NCI-H2081 (cell line): ENCODE measurements at places on chromosomes 16 and 17.
A peak's percentile ranks its signal among the peaks of the same experiment; 100 is the strongest.

DNA sequence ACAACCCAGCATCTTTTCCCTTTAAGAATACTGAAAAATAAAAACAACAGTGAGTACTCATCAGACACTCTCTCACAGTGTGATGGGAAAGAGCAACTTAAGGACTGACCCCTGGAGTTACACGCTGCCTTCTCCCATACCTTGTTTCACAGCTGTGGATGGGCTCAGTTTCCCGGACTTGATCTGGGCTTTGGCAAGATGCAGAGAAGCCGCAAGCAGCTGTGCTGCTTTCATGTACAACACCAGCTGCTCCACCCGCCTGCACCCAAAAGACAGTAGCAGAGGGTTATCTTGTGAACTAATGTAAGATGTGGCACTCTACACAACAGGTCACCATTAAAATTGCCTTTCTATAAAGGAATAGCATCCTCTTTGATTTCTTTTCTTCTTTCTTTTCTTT is 32.7 kb upstream of the ALDH3A1 start:
- no peak for DNase-seq

DNA sequence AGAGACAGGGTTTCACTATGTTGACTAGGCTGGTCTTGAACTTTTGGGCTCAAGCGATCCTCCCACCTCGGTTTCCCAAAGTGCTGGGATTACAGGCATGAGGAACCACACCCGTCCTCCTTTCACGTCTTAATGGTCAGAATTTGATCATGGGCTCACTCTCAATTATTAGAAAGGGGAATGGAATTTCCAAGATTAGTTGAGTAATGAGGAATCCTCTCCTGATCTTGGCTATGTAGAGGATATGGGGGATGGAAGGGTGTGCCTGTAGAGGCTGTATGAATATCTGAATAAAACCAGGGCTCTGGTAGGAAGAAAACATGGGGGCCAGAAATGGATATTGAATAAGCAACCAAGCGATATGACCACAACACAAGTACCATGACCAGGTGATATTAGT is 25.9 kb upstream of the SMURF2 start:
- no peak for DNase-seq

DNA sequence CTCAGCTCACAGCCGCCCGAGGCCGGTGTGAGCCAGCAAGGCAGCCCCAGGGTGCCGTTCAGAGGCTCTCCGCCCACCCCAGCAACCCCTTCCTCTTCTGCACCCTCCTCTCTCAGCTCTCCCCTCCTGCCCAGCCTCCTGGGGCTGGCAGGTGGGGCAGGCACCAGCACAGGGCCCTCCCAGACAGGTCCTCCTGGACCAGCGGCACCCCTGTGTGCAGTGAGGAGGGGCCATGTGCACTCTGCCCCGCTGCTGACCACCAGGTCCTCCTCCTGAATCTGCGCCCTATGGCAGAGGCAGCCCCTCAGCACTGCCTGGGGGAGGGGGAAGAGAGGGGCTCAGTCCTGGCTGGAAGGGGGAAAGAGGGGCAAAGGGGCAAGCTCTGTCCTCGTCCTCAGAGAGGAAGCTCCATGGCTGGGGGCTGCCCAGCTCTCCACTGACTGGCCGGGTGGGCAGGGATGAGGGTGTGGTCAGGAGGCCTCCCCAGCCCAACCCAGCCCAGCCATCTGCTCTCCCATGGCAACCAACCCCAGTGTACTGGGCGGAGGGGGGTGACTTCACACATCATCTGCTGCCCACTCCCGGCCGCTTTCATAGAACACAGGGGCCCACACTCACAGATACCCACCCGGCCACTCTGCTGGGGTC is 5.4 kb upstream of the BCAR1 start:
- no peak for DNase-seq

- no peak for DNase-seq
Measured at GRCh38 chr17:29749045-29749825, 126.5 kb upstream of the CORO6 start.

DNA sequence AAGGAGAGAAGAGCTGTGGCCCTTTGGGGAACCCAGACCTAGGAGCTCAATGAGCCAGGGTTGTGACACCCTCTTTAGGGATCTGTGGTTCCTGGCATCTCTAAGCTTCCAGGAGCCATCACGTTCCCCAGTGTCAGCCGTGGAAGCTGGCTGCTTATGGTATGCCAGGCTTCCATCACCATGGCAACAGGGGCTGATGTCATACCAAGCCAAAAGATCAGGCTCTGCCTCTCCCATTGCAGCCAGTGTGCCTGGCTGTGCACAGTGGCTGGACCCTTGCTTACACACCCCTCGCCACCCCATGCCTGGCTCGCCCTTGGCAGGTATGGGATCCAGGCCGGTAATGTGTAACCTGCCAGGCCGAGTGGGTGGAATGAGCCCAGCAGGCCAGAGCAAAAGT is 91.1 kb downstream of the SSH2 start:
- DNase-seq = no peak

DNA sequence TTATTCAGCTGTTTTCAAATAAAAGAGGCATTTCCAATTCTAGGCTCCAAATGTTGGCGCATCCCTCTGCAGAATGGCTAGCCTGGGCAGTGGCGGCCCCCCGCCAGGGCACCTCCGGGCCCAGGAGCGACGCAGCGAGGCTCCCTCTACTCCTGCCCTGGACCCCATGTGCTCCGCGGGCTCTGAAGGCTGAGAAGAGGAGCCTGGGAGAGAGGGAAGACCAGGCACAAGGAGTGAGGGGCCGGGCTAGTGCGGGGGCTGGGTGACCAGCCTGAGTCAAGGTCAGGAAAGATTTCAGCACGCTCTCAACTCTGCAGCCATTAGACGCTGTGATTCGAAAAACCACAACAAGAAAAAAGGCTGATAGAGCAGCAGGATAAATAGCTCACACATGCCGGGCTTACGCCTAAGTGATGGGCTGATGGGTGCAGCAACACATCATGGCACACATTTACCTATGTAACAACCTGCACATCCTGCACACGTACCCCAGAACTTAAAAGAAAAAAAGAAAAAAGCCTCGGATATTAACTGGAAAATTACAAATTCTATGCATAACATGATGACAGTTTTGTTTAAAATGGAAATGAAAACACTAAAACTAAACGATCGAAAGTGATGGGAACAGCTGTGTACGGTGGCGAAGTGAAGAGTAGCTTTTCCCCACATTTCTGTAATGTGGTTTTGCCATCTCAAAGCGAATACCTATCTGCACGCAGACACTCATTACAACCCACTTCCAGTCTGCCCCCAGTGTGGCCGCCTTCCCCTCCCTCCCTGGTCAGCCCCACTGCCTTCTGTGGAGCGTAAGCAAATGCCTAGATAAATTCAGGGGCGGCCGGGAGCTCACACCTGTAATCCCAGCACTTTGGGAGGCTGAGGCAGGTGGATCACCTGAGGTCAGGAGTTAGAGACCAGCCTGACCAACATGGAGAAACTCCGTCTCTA is 44.4 kb downstream of the MAP1LC3B start:
- no peak for DNase-seq

DNA sequence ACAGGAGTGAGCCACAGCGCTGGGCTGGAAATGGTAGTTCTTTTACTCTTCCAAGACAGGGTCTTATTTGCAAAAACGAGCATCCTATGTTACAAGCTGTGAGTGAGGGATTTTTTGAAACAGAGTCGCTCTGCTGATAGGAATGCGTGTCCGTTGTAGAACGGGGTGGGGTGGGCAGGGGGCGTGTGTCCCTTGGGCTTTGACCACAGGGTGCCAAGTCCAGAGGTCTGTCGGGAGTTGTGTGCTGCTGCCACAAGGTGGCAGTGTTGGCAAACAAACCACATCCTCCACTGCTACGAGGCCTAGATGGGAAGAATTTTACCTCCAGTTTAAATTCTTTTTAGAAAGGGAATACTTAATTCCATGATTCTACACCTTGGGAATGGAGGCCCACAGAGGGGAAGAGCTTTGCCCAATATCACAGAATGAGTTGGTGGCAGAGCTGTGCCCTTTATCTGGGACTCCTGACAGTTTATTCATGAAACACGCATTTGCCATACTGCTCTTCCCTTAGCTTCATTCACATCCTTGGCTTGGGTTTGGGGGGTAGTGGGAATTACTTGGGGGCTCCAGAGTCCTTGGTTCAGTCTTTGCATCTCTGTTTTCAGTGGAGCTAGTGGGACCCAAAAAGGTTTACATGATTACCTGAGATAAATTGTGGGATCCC is 30.6 kb upstream of the ETV4 start:
- peak; percentile 79 for DNase-seq

GRCh38 chr16:28964496-28964895 is 10.1 kb upstream of the SPNS1 start:
- DNase-seq = no peak

- peak; percentile 30 for DNase-seq
Measured at GRCh38 chr17:40490289-40490853, 11.1 kb downstream of the TNS4 start.

- DNase-seq = no peak
Measured at GRCh38 chr16:72921106-72921505, 126.8 kb downstream of the ZFHX3 start.

DNA sequence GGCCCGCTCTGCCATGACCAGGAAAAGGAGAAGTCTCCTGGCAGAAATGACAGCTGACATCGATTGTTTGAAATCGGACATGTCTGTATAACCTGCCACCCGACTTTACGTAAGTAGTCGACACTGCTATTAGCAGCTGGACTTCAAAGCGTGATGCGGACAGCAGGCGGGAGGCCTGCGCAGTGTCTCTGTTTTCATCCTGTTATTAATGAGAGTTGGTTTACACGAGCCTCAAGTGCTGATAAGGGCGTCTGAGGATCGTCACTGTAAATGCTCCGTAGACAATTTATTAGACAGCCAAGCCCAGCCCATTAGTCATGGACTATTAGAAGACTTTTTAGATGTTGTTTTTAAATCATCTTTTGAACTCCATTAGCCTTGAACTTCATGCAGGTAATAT is 328.3 kb downstream of the FOXL1 start:
- no peak for DNase-seq

DNA sequence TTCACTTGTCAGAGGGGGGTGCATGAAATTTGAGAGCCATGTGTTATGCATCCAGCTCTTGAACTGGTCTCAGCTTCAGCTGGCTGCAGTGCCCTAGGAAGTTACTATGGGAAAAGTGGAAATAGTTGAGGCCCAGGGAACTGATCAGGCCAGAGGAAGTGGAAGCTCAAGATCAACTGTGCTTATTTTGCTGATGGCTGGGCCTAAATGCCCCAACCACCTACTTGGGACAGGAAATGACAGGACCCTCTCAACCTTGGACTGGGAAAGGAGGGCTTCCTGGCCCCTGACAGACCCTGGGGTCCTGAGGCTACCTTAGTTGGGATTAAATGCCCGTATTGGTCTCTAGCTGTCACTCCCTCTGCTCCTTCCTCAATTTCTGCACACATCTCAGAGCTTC is 1.2 kb upstream of the TAOK2 start:
- no peak for DNase-seq

GRCh38 chr17:28577466-28577824 is 750 bp upstream of the ALDOC start:
- no peak for DNase-seq

- no peak for DNase-seq
Measured at GRCh38 chr17:6496116-6496481, 51.8 kb downstream of the PIMREG start.

GRCh38 chr17:20981046-20981920 is 61.5 kb downstream of the USP22 start:
- no peak for DNase-seq

DNA sequence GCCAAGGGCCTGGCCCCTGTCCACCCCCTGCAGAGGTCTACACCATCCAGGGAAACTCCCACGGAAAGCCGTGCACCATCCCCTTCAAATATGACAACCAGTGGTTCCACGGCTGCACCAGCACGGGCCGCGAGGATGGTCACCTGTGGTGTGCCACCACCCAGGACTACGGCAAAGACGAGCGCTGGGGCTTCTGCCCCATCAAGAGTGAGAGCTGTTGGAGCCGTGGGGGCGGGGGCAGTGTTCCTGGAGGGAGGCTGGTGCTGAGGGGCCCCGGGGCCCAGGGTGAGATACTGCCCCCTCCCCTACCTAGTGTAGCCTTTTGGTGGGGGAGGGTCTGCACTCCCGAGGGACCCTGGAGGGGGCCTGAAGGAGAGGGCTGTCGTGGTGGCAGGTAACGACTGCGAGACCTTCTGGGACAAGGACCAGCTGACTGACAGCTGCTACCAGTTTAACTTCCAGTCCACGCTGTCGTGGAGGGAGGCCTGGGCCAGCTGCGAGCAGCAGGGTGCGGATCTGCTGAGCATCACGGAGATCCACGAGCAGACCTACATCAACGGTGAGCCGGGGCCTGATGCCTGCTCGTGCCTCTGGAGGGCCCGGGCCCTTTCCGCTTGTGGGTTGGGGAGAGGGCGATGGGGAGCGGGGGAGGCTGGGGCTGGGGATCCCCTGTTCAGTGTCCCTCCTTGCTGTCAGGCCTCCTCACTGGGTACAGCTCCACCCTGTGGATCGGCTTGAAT is 38.8 kb downstream of the MRC2 start:
- no peak for DNase-seq

DNA sequence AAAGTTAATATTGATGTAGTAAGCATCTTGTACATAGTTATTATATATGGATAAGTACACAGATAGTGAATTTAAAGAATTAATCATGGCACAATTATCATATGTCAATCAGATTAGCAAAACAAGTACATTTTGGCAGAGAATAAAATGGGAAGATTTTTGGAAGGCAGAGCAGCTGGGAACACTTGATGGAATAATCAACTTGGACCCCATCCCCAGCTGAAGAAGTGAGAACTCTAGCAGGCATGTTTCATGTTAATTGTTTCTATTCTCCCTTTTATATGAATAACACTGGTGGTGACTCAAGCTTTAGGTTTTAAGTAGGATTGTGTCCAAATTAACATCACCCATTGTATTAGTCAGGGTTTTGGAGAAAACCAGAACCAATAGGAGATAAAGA is 198.7 kb downstream of the KCNJ2 start:
- no peak for DNase-seq

DNA sequence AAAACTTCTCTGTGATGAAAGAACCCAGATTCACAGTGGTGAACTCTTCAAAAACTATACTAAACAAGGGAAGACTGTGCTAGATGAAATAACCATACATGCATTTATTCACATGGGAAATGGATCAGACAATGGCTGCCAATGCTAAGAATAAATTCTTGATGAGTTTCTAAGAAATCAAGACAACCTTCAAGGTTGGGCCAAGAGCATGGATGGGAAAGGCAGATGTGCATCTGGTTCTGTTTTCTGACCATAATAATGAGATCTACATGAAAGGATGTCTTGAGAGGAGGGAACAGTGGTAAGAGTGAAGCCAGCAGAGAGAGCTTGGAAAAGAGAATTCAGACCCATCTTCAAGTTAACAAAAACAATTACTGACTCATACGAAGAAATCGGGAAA is 31.4 kb downstream of the ANKRD11 start:
- no peak for DNase-seq
